OCI-M1 (cell line): ENCODE measurements at places on chromosomes 6 and 20.

GRCh38 chr6:91299544-91300491 is 712.9 kb upstream of the MAP3K7 start:
- no peak for DNase-seq

- DNase-seq, result no peak
Observed at GRCh38 chr6:133753756-133754155, 135.2 kb upstream of the TCF21 start.

GRCh38 chr6:24780206-24780605 is 5.5 kb downstream of the GMNN start:
- no peak for DNase-seq

DNA sequence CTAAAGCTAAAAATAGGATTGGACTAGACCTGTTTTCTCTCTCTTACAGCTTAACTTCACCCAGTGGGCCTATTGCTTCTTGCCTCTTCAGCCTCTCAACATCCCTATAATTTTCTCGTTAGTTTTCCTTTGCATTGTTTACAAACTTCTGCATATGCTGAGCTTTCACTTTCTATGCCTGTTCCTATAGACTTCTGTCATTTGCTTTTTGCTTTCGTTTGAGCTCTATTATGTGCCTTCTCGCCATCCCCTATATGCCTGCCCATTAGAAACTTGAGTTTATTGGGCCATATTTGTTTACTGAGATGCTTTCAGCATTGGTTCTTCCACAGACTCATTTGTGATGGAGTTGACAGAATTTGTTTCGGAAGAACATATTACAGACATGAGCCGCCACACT is 40.9 kb downstream of the NCOA7 start:
- peak; percentile 59 for DNase-seq

DNA sequence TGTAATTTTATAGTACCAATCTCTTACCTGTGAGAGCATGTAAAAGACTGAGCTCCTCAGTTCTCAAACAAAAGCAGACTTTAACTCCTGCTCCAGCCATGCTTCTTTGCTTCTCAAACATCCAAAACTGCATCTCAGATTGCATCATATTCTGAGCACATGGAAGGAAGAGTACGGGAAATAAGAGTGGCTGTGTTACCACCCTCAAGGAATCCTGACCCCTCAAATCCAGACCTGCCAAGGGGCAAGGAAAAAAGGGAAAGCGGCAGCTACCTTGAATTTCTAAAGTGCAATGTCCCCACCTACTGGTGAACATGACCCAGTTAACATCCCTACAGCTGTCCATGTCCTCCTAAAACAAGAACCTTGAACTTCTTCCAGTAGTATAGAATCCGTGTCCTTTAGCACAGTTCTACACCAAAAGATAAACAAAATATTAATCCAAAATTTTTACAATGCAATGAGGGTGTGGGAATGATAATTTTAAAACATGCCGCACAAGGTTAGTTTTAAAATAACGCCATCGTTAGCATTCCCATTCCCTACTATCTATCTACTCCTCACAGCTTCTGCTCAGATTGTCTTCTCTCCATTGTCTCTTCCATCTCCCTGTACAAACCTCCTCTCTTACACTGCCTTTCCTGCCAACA is 34.1 kb upstream of the HLA-DQB1 start:
- peak; percentile 73 for DNase-seq

- DNase-seq, result no peak
Observed at GRCh38 chr20:21936720-21937380, 231.4 kb downstream of the PAX1 start.

DNA sequence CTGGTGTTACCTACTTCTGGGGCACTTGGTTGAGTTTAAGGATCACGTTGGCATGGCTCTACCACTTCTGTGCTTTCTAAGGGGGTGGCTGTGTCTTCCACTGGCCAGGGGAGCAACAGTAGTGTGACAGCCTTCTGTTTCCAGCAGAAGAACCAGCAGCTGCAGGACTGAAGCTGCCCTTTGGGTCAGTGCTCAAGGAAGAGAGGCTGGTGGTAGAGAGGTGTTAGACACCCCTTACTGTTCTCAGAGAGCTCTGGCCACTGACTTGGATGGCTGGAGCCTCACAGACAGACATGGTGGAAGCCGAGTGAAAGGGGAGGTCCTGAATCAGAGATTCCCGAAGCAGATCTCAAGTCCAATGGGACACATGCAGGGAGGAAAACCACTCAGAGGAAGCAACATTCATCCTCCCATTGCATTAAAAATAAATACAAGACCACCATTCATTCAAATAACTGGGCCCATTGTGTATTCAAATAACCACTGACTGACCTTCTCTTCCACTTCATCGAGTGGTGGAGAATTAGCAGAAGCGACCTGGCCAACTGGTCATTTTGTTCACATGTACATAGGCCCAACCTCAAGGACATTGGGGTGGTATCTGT is 106.7 kb downstream of the MYLK4 start:
- DNase-seq, result no peak

- DNase-seq, result no peak
Observed at GRCh38 chr20:50475681-50476292, 34.4 kb upstream of the PTPN1 start.

GRCh38 chr6:15089569-15090144 is 156.2 kb upstream of the JARID2 start:
- DNase-seq, result peak; percentile 55

DNA sequence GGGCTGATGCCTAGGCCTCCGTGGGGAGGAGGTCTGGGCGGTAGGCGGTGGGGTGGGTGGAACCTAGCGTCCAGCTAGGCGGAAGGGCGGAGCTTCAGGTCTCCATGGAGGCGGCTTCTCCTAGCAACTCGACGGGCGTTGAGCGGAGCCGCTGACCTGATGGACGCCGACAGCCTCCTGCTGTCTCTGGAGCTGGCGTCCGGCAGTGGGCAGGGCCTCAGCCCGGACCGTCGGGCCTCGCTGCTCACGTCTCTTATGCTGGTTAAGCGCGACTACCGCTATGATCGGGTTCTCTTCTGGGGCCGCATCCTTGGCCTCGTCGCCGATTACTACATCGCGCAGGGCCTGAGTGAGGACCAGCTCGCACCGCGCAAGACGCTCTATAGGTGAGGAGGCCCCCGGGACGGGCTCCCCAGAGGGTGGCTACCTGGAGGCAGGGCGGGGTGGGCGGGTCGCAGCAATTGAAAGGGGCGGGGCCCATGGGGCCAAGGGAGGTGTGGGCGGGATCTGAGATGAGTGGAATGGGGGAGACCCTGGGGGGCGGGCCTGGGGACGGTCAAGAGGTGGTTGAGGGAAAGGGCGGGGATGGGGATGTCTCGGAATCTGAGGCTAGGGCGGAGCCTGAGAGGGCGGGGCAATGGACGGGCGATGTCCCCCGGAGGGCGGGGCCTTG is at the start of gene RSPH9:
Gene RSPH9 (plus strand): TSS at position 97 of the 673 bp plus-strand sequence. CDS start 63 bp downstream, at position 160.
- DNase-seq, result no peak

- DNase-seq, result no peak
Observed at GRCh38 chr6:34360556-34360955, 31.9 kb downstream of the NUDT3 start.

DNA sequence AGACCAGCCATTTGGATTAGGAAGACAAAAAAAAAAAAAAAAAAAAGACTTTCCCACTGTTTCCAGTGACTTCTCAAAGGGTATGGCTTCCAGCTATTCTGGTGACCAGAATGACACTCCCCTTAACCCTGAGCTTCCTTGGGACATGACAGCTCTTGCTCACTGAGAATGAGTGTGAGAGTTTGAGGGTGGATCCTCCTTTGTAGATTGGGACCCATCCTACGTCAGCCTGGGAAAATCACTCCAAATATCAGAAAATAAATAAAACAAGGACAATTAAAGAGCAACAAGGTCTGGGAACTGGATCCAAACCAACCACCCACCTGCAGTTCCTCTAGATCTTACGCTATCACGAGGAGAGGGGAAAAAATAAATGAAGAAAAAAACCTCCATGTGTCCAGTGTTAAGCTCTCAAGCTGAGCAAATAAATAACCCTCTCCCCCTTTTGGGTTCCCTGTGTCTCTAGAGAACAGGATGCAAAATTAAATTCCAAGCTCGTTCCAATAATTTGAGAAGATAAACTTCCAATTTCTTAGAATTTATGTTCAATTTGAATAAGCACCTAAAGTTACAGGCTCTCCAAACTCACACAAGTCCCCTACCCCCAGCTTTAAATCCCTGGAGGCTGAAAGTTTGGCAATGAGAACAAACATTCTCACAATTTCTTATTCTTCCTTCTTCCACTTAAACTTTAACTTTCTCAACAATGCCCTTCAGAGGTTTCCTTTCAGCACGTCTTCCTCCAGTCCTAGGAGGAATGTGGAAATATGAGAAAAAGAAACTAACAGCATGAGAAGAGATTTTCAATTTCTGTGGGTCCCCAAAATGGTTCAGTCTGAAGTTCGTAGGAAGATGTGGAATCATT is 170.2 kb downstream of the MTFR2 start:
- DNase-seq, result no peak

- DNase-seq, result no peak
Observed at GRCh38 chr6:54897462-54898189, 51.1 kb downstream of the FAM83B start.

DNA sequence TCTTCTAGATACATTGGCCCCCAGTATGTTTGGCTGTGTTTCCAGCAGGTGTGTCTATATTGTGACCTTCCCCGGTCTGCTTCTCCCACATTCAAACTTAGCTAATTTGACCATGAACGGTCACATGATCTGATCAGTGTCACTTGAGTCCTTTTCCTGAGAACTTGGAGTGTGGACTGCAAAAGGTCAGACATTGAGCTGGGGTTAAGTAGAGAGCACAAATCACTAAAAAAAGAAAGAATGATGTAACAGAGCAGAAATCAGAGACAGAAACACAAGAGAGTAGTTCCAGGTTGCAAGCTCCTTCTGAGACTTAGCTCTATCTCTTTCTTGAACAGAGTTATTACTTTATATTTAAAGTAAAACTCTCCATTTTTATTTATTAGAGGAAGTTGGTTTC is 733.9 kb downstream of the CBLN4 start:
- DNase-seq, result peak; percentile 22

DNA sequence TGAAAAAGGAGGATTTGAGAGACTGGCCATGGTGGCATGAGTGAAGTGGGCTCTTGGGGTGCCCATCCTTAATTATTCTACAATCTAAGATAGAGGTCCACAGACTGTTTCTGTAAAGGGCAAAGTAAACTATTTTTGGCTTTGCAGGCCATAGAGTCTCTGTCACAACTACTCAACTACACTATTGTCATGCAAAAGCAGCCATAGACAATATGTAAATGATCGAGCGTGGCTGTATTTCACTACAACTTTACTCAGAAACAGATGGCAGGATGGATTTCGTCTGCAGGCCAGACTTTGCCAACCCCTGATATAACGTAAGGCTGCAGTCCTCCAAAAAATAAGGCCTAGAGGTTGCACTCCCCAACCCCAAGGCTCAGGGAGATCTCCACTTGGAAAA is 58.2 kb upstream of the NAA20 start:
- no peak for DNase-seq

GRCh38 chr20:46036370-46036769 is 7.4 kb downstream of the SLC12A5 start:
- no peak for DNase-seq

GRCh38 chr6:154792325-154792724 is 59.1 kb downstream of the SCAF8 start:
- DNase-seq, result no peak

DNA sequence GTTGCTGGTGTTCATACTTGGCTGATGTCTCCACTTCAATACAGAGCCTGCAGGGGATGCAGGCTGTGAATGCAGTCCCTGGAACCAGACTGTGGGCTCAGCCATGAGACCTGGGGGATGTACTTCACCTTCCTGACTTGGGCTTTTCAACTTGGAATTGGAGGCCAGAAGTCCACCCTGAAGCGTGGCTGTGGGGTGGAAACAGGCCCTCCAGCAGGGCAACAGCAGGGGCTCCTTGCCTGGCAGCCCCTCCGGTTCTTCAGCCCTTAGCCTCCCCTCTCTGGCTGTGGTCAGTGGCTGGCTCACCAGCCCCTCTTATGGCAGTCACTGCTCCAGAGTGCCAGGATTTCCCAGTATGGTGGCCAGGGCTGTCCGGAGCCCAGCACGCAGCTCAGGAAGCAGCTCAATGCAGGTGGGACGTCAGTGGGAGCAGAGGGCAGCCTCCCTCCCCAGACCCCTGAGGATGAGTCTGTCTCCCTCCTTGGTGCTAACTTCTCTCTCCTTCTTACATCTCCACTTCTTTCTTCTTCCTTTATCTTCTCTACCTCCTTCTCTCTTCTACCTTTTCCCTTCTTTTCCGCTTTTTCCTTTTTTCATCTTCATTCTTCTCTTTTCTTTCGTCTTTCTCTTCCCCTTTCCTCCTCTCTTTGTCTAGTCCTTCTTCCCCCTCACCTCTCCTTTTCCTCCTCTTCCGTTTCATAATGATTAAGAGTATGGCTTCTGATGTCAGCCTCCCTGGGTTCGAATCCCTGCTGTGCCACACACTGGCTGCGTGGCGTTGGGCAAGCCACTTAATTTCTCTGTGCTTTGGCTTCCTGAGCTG is 45.3 kb downstream of the SLC52A3 start:
- no peak for DNase-seq

DNA sequence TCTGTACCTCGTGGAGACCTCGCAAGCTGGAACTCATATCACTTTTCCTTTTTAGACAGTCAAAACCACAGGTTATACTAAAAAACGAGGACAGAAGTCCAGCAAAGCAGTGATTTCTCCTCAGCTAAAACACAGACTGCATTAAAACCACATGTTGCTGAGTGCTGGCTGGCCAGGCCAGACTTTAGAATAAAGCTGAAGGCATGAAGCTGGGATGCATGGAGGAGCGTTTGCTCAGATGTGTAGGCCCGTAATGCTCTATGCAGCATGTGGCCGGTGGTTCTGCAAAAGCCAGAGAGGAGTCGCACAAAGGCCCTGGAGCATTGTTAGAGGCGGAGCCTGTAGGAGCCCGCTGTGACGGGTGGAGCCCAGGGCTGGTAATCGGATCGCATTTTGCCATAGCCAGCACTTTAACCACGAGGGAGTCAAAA is 83.6 kb downstream of the SMOC2 start:
- DNase-seq, result no peak

GRCh38 chr20:33532753-33533459 is 43.0 kb downstream of the CBFA2T2 start:
- DNase-seq, result no peak

- peak; percentile 82 for DNase-seq
Observed at GRCh38 chr6:57221191-57221935, 744 bp downstream of the RAB23 start.

GRCh38 chr20:39137299-39137698 is 175.2 kb downstream of the DHX35 start:
- no peak for DNase-seq

DNA sequence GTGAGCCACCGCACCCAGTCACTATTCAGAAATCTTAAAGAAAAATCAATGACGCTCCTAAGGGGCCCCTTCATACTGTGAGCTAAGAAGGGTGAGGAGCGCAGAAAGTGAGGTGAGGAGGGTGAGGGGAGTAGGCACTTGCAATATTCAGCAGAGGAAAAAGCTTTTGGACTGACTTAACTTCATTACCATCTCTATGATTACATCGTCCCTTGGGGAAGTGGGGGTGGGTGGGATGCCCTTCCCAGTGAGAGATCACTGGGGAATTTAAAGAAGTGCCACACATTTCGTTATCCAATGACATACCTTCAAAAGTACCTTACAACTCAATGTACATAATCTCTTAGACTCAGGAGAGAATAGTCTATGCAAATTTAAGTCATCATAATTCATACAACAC is 46.5 kb downstream of the SMLR1 start:
- no peak for DNase-seq

GRCh38 chr6:37324131-37325033 is 29.4 kb upstream of the RNF8 start:
- no peak for DNase-seq

GRCh38 chr20:21615617-21616080 is 89.8 kb upstream of the PAX1 start:
- peak; percentile 66 for DNase-seq
